AML-193 (cell line): ENCODE measurements at places on chromosomes 1 and 21.

GRCh38 chr1:166905136-166905535 is 29.1 kb upstream of the TADA1 start:
- no peak for DNase-seq

- DNase-seq: no peak
Measured at GRCh38 chr21:15252431-15252830, 187.6 kb upstream of the NRIP1 start.

DNA sequence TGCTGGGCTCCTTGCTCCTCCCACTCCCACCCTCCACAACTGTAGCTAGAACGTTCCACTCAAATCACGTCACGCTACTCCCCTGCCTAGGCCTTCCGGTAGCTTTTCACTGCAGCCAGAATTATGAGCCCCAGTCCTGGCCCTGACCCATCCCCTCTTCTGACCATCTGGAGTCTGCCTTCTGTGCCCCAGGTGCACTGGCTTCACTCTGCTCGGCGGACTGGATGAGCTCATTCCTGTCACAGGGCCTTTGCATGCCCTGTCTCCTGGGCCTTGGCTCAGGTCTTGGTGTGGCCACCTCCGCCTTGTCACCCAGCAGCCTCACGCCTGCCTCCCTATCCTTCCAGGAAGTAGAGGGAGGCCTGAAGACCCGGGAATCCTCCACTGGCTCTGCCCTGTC is 62.5 kb upstream of the ACTL8 start:
- no peak for DNase-seq

GRCh38 chr1:100354971-100355394 is 2.7 kb downstream of the CDC14A start:
- DNase-seq: no peak

- DNase-seq: no peak
Measured at GRCh38 chr1:197745911-197746310, 29.4 kb downstream of the DENND1B start.

DNA sequence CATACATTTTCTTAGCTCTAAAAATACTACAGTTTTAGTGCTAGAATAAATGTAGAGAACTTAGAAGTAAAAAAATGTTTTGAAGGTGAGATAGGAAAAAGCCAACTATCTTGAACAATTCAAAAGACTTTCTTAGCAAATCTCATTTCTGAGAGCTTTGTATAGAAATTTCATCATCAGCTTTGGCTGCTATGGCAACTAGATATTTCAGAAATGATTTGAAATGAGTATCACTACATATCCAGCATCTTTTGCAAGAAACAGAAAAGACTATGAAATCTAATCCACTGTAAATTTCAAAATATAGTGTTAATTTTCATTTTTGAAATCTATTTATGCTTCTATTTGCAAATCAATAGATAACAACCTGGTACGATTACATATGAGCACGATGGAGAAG is 57.7 kb downstream of the RGS7 start:
- DNase-seq: no peak

- no peak for DNase-seq
Measured at GRCh38 chr1:50328552-50328951, 94.7 kb downstream of the DMRTA2 start.

- no peak for DNase-seq
Measured at GRCh38 chr1:38787041-38787440, 72.5 kb downstream of the RRAGC start.

GRCh38 chr1:203085528-203086406 is at the start of gene MYOG:
TSS of gene MYOG (minus strand) at chr1:203086012. CDS start at chr1:203085961, 51 bp downstream.
- DNase-seq: no peak

DNA sequence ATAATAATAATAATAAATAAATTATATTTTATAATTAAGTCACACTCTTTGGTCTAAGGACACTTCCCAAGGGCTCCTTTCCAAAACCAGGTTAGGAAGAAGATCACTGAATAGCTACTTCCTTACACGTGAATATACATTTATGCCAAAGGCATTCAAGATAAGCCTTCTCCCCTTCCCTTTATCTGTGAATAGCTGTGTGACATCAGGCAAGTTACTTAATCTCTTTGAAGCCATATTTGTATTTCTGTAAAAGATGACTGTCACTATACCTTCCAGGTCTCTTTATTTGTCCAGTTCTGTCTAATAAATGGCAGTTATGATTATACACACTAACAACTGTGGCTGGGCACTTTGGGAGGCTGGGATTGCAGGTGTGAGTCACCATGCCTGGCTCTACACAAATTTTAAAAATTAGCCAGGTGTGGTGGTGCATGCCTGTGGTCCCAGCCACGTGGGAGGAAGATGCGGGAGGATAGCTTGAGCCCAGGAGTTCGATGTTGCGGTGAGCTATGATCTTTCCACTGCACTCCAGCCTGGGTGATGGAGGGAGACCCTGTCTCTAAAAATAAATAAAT is 5.5 kb upstream of the RNF11 start:
- DNase-seq: no peak
